ENCODE measurements at places on chromosomes 6 and 20.

GRCh38 chr20:62925076-62925419 lies 1.3 kb downstream of the DIDO1 start:
- H3K27me3 ChIP-seq = no peaks in the 10 kb centered on the region
- H3K27ac ChIP-seq = peak overlapping the region; percentile 93
- peaks cover 42% of the 10 kb centered on the region for H3K36me3 ChIP-seq
- H3K4me1 ChIP-seq = peaks cover 75% of the 10 kb centered on the region
- no peak for DNase-seq

DNA sequence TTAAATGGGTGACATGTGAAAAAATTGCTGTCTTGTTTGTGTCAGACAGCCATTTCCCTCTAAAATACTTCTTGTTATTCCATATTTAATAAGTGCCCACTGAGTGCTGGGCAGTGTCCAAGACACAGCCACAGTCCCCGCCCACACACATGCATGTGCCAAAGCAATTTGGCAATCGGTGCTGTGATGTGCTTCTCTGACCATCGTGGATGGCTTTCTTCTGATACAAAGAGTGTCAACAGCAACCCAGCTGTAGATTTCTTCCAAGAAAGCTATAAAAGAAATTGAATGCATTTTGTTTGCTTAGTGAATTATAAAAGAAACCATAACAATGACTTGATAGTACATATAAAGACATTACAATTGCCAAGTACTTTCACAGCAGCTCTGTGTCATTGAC lies 140.5 kb upstream of the ATXN1 start:
- no peak for DNase-seq
- H3K4me3 ChIP-seq = no peak overlapping the region
- H3K36me3 ChIP-seq = no peaks in the 10 kb centered on the region
- no peak overlapping the region for H3K27ac ChIP-seq
- no peaks in the 10 kb centered on the region for H3K4me1 ChIP-seq

DNA sequence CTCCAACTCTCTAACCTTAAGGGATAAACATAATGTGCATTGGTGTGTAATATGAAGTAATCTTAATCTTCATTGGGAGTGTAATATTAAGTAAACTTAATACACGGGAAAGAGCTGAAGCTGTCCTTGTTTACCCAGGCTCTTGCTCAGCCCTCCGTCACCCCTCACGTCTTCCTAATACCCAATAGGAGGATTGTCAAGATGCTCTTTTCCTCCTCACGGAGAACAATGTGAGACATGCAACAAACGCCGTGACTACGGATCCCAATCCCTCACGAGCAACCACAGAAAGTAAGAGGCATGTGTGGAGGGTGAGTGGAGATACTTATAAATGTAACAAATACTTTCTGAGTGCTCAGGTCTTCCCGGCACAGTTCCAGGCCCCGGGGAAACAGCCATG lies 11.0 kb downstream of the KIF16B start:
- DNase-seq = no peak
- no peaks in the 10 kb centered on the region for H3K27me3 ChIP-seq
- H3K27ac ChIP-seq = no peak overlapping the region
- peaks cover 23% of the 10 kb centered on the region for H3K4me1 ChIP-seq
- H3K4me3 ChIP-seq = no peak overlapping the region
- H3K36me3 ChIP-seq = no peaks in the 10 kb centered on the region

GRCh38 chr20:57124366-57124765 lies 142.1 kb downstream of the BMP7 start:
- H3K4me3 ChIP-seq = no peak overlapping the region
- DNase-seq = no peak
- H3K4me1 ChIP-seq = no peaks in the 10 kb centered on the region
- H3K27ac ChIP-seq = no peak overlapping the region
- no peaks in the 10 kb centered on the region for H3K36me3 ChIP-seq

GRCh38 chr20:37725855-37726254 lies 32.0 kb downstream of the CTNNBL1 start:
- H3K27ac ChIP-seq = no peak overlapping the region
- DNase-seq = no peak
- peaks cover 37% of the 10 kb centered on the region for H3K4me1 ChIP-seq

GRCh38 chr6:3747100-3747737 lies 4.3 kb downstream of the PXDC1 start:
- peaks cover 38% of the 10 kb centered on the region for H3K27me3 ChIP-seq
- H3K36me3 ChIP-seq = no peaks in the 10 kb centered on the region
- peaks cover 13% of the 10 kb centered on the region for H3K4me1 ChIP-seq
- peak; percentile 22 for DNase-seq
- no peak overlapping the region for H3K4me3 ChIP-seq

- H3K27ac ChIP-seq = no peak overlapping the region
- no peaks in the 10 kb centered on the region for H3K27me3 ChIP-seq
- no peaks in the 10 kb centered on the region for H3K4me1 ChIP-seq
- H3K36me3 ChIP-seq = peaks cover 90% of the 10 kb centered on the region
Measured at GRCh38 chr6:121157906-121158305, 176.4 kb downstream of the TBC1D32 start.

DNA sequence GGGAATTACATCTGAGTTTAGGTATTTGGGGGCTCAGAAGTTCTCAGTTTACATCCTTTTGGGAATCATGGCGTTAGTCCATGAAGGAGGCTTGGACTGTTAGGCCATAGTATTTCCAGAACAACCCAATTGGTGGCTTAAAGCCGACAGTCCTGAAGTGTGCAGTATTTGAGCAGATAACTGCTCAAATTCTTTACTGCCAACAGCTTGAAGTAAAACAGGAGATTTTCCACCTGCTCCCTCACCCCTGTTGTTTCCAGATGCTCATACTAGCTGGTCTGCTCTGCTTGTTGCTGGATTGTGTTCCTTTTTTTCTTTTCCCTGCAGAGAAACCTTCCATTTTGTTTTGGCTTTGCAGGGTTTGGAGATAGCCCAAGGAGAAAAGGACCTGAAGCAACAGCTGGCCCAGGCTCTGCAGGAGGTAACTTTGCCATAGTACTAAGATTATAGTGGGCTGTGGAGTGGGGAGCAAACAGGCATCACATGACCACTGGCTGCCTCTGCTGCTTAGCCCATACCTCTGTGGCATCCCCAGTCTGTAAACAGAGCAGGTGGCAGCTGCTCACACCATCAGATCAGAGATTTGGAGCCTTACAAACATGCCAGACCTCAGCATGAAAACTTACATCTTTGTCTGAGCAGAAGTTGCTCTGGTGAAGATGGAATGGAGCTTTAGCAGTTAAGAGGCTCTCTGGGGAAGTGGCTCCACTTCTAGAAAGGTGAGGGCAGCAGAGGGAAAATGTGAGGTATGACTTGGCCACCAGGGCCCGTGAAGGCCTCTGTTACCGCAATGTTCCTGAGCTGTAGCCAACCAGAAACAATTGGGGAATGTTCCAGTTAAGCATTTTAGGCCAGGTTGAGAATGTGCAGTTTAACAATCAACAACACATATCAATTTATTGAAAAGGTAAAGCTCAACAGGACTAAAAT lies 17.6 kb downstream of the RNF8 start:
- no peak for DNase-seq
- no peak overlapping the region for H3K4me3 ChIP-seq
- peaks cover 90% of the 10 kb centered on the region for H3K36me3 ChIP-seq
- H3K4me1 ChIP-seq = no peaks in the 10 kb centered on the region

- no peak overlapping the region for H3K4me3 ChIP-seq
- no peak for DNase-seq
- no peak overlapping the region for H3K27ac ChIP-seq
- peaks cover 2% of the 10 kb centered on the region for H3K4me1 ChIP-seq
- no peaks in the 10 kb centered on the region for H3K36me3 ChIP-seq
- H3K27me3 ChIP-seq = no peaks in the 10 kb centered on the region
Measured at GRCh38 chr20:41223112-41223511, 85.8 kb downstream of the PLCG1 start.

DNA sequence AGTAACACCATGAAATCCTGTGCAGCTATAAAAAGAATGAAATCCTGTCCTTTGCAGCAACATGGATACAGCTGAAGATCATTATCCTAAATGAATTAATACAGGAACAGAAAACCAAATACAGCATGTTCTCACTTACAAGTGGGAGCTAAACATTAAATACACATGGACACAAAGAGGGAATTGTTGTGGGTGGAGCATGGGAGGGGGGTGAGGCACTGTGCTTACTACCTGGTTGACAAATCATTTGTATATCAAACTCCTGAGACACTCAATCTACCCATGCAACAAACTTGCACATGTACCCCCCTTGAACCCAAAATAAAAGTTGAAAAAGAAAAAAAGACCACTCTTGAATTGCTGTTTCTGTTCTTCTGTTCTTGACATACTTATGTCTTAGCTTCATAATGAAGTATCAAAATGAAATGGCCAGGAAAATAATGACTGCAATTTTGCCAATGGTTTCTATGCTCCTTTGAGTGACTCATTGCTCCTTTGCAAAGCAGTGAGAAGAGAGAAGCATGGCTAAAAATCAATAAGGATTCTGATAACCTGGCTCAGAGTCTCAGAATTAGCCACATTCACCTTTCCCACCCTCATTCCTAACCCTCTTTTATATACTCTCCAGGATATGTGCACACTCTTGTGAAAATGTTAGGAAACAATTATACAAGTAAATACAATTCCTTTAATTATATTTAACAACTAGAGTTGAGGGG lies 71.0 kb downstream of the CYP39A1 start:
- H3K27ac ChIP-seq = no peak overlapping the region
- H3K27me3 ChIP-seq = peaks cover 27% of the 10 kb centered on the region
- DNase-seq = no peak
- H3K4me1 ChIP-seq = no peaks in the 10 kb centered on the region
- H3K36me3 ChIP-seq = no peaks in the 10 kb centered on the region

GRCh38 chr20:35650632-35651031 lies 14.1 kb downstream of the CPNE1 start:
- peaks cover 58% of the 10 kb centered on the region for H3K36me3 ChIP-seq
- peaks cover 61% of the 10 kb centered on the region for H3K4me1 ChIP-seq
- DNase-seq = no peak
- H3K27me3 ChIP-seq = no peaks in the 10 kb centered on the region
- H3K4me3 ChIP-seq = no peak overlapping the region

DNA sequence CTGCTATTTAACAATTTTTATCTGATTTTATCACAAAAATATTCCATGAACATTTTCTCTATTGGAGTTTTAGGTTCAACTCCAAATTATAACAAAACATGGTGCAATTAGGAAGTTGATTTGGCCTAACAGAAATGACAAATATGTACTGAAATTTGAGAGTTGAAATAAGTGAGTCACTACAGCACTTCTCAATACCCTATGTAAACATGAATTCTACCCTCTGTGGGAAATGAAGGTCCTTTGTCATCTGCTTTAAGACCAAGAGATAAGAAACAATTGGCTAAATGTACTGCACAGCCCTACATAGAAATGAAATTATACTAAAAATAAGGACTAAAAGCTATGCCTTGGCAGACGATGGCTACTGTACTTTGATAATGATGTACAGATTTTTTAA lies 86.2 kb upstream of the BEND6 start:
- no peak overlapping the region for H3K4me3 ChIP-seq
- no peaks in the 10 kb centered on the region for H3K4me1 ChIP-seq
- no peak overlapping the region for H3K27ac ChIP-seq
- H3K27me3 ChIP-seq = peaks cover 10% of the 10 kb centered on the region
- DNase-seq = no peak

GRCh38 chr6:47496935-47497579 lies 19.5 kb downstream of the CD2AP start:
- no peak overlapping the region for H3K4me3 ChIP-seq
- no peaks in the 10 kb centered on the region for H3K27me3 ChIP-seq
- peaks cover 80% of the 10 kb centered on the region for H3K4me1 ChIP-seq
- no peak overlapping the region for H3K27ac ChIP-seq

DNA sequence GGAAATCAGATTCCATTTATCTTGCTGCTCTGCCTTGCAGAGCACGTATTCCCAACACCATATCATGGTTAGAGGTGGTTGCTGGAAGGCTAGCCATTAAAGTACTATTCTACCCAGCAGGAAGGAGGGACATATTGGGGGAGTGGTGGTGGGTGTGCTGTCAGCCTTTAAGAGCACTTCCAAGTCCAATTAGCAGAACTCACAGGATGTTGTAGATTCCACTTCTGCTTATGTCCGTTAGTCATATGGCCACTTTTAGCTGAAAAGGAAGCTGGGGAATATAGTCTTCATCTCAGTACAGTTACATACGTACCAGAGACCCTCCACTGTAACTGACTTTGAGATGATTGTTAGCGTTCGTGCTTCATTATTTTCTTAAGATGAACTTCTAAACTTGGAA lies 94.4 kb downstream of the SAMD3 start:
- H3K4me3 ChIP-seq = no peak overlapping the region
- peaks cover 21% of the 10 kb centered on the region for H3K36me3 ChIP-seq
- H3K27me3 ChIP-seq = no peaks in the 10 kb centered on the region

GRCh38 chr6:68126089-68126749 lies 508.9 kb upstream of the ADGRB3 start:
- H3K4me3 ChIP-seq = no peak overlapping the region
- no peaks in the 10 kb centered on the region for H3K4me1 ChIP-seq
- no peak overlapping the region for H3K27ac ChIP-seq
- DNase-seq = no peak

DNA sequence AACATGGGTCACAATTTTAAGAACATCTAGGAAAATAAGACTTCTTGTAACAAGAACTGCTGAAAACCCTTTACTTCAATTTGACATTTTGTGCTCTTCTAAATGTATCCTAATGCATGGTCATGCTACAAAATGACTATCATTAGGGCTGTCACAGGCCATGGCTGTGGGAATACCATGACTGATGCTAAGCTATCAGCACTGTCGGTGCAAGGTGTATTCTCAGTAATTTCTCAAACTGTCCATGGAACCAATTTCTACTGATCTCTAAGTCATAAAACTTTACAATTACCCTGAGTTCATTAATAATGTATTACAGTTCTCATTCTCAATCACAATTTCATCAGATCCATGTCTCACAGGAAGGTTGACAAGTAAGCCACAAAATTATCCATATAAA lies 625.3 kb downstream of the EYS start:
- no peak for DNase-seq
- no peaks in the 10 kb centered on the region for H3K27me3 ChIP-seq
- H3K36me3 ChIP-seq = no peaks in the 10 kb centered on the region
- H3K4me1 ChIP-seq = no peaks in the 10 kb centered on the region
- no peak overlapping the region for H3K27ac ChIP-seq

DNA sequence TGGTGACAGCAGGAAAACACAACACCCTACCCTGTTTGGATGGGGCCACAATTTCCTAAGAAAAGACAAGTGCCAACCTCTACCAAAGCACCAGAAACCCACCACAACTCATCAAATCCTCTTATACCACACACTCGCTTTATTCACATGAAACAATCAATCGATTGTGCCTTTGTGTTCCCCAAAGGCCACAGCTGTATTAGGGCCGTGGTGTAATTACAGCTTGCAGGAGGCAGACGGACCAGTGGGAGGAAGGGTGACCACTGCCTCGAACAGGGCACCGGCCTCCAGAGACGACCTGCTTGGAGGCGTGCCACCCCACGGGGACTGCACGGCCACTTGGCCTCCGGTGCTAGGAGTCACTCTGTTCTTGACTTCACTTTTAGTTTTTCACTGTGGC lies 264.1 kb downstream of the FOXC1 start:
- no peaks in the 10 kb centered on the region for H3K27me3 ChIP-seq
- peaks cover 6% of the 10 kb centered on the region for H3K36me3 ChIP-seq
- no peak overlapping the region for H3K27ac ChIP-seq
- no peak overlapping the region for H3K4me3 ChIP-seq

GRCh38 chr6:55047451-55048044 lies 126.8 kb upstream of the HCRTR2 start:
- H3K27me3 ChIP-seq = no peaks in the 10 kb centered on the region
- no peak overlapping the region for H3K27ac ChIP-seq
- H3K36me3 ChIP-seq = no peaks in the 10 kb centered on the region
- H3K4me1 ChIP-seq = no peaks in the 10 kb centered on the region
- no peak overlapping the region for H3K4me3 ChIP-seq
- no peak for DNase-seq

All from activated T-cell treated with anti-CD3 and anti-CD28 coated beads, Interleukin-2, amount 50 U/mL, for 24 hours (primary cell).